ENCODE measurements at places on chromosomes 11 and 22.
A peak's percentile ranks its signal among the peaks of the same experiment; 100 is the strongest.

DNA sequence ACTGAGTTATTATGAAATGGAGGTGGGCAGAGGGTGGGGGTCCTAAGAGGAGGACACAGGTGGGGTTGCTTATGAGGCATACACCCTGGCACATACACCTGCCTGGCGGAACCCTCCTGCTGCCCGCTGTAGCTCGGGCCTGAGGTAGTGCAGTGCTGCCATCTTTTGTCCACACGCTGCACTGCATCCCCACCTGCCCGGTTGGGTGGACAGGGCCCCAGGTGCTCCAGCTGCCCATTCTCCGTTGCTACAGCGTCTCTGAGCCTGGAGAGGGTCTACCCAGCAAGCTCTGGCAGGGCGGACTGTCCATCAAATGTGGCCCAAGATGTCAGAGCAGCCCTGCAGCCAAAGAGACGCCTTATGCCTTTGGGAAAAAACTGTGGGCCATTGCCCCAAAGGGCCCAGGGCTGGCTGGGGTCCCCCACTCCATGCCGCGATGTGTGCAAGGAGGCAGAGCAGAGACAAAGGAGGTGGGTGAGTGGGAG is 131.2 kb downstream of the BUD13 start:
- DNase-seq = peak; percentile 25
- no peak overlapping the region for H3K27ac ChIP-seq
- no peaks in the 10 kb centered on the region for H3K4me1 ChIP-seq
- no peaks in the 10 kb centered on the region for H3K36me3 ChIP-seq

- H3K27ac ChIP-seq = no peak overlapping the region
- H3K4me3 ChIP-seq = no peak overlapping the region
- DNase-seq = no peak
Measured at GRCh38 chr11:27215471-27216269, 147.3 kb downstream of the CCDC34 start.

- no peak for DNase-seq
- H3K36me3 ChIP-seq = peaks cover 9% of the 10 kb centered on the region
- no peak overlapping the region for H3K27ac ChIP-seq
- no peaks in the 10 kb centered on the region for H3K4me1 ChIP-seq
Measured at GRCh38 chr22:21921729-21922128, 30.9 kb downstream of the PPM1F start.

DNA sequence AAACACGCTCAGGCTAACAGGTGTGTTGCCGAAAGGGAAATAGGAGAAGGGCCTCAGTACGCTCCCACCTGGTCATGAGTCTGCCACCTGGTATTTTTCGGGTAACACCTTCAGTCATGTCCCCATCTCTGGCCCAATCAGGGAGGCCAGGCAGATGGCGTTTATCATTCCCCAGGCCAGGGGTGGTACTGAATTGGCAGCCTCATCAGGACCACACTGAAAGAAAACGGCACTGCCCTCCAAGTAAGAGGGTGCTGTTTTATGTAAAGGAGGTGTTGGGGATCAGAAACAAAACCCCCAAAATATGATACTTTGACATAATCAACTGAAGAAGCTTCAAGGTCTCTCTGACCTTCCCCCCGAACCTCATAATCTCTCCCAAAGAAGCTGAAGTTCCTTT is 58.9 kb downstream of the RCN1 start:
- DNase-seq = no peak
- H3K4me1 ChIP-seq = no peaks in the 10 kb centered on the region
- H3K27me3 ChIP-seq = peaks cover 5% of the 10 kb centered on the region
- no peaks in the 10 kb centered on the region for H3K36me3 ChIP-seq
- no peak overlapping the region for H3K27ac ChIP-seq

DNA sequence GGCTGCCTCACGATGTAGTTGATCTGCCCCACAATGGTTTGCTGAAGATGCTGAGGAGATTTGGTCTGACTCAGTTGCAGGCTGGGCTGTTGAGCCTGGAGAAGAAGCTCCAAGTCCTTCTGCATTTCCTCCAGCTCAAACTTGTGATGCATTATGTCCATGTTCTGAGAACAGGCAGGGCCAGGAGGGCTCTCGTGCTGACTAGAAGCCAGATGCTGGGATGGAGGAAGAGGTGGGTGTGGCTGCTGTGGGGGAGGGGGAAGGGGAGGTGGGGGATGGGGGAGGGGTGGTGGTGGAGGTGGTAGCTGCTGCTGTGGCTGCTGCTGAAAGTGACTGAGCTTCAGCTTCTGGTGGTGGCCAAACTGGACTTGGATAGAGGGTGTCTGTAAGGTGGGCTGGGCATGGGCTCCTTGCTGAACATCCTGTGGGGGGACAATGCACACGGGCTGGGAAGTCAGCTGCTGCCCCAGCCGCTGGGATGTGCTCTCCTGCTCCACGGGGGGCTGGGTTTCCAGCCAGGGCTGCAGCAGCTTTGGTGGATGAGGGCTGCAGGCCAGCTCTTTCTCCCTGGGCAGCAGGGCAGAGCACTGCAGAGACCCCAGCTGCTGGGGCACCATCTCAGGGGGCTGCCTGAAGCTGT is 42.1 kb downstream of the TRIM66 start:
- H3K27me3 ChIP-seq = no peaks in the 10 kb centered on the region
- H3K4me3 ChIP-seq = no peak overlapping the region
- no peak overlapping the region for H3K27ac ChIP-seq
- peaks cover 39% of the 10 kb centered on the region for H3K36me3 ChIP-seq

DNA sequence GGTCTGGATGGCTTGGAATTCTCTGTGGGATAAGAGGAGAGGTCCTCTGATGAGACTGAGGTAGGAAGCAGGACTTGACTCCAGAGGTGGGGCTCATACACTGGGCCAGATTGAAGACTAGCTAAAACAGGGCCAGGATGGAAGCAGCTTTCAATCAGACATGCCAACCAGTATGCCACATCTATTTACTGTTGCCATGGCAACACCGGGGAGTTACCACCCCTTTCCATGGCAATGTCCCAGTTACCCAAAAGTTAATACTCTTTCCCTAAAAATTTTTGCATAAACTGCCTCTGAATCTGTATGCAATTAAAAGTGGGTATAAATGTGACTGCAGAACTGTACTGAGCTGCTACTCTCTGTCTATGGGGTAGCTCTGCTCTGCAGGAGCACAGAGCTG is 247.5 kb upstream of the ZBED5 start:
- H3K36me3 ChIP-seq = no peaks in the 10 kb centered on the region
- no peak overlapping the region for H3K27ac ChIP-seq
- DNase-seq = no peak
- H3K4me3 ChIP-seq = no peak overlapping the region

- H3K27me3 ChIP-seq = no peaks in the 10 kb centered on the region
- H3K4me3 ChIP-seq = no peak overlapping the region
- H3K27ac ChIP-seq = no peak overlapping the region
- H3K36me3 ChIP-seq = no peaks in the 10 kb centered on the region
Measured at GRCh38 chr11:37333345-37333744, 735.3 kb upstream of the RAG2 start.

- no peaks in the 10 kb centered on the region for H3K27me3 ChIP-seq
- DNase-seq = no peak
- no peaks in the 10 kb centered on the region for H3K4me1 ChIP-seq
Measured at GRCh38 chr22:32852395-32853251, 51.1 kb downstream of the TIMP3 start.

- peak overlapping the region; percentile 94 for H3K27ac ChIP-seq
- peaks cover 33% of the 10 kb centered on the region for H3K4me1 ChIP-seq
Measured at GRCh38 chr22:48279461-48279756, 1517.0 kb downstream of the TBC1D22A start.

DNA sequence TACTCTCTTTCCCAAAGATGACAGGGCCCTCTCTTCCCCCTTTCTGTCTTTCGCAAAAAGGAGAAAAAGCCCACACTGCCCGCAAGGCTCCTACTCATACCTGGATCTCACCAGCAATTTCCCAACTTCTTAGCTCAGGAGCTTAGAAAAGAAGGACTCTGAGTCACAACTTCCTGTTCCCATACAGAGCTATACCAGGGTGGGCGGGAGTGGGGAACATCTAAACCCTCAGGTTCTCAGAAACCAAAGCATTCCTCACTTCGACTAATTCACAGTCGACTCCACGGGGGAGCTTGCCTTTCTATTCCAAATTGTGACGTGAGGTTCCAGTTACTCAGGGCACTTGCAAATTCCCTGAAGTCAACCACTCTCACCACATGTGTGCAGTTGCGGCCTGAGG is 61.9 kb downstream of the MTNR1B start:
- H3K4me3 ChIP-seq = no peak overlapping the region
- DNase-seq = no peak
- H3K27me3 ChIP-seq = no peaks in the 10 kb centered on the region
- no peak overlapping the region for H3K27ac ChIP-seq

DNA sequence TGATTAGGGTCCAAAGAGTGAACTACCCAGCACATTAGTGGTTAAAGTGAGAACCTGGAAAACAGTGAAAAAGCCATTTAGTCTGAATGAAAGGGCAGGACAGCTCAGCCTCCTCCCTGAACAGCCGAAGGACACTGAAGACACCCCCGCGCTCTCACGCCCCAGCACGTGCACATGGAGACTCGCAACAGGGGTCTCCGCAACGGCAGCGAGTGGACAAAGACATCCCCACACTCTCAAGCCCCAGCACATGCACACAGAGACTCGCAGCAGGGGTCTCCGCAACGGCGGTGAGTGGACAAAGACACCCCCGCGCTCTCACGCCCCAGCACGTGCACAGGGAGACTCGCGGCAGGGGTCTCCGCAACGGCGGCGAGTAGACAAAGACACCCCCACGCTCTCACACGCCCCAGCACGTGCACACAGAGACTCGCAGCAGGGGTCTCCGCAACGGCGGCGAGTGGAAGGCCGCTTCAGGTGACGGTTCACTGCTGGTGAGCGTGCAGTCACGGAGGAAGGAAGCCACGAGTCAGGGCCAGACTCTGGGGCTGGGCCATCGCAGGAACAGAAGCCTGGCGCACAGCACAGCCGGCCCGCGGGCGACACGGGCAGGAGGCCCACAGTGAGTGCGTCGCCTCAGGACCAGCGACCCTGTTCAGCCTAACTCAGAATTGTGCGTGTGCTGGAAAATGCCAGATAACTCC is 43.6 kb downstream of the BRD1 start:
- H3K27ac ChIP-seq = no peak overlapping the region
- no peaks in the 10 kb centered on the region for H3K4me1 ChIP-seq
- no peak for DNase-seq
- H3K4me3 ChIP-seq = no peak overlapping the region
- H3K36me3 ChIP-seq = peaks cover 73% of the 10 kb centered on the region

GRCh38 chr11:30322826-30323710 is at the start of gene ARL14EP:
Gene ARL14EP, plus strand, starts transcription at chr11:30323104. Its CDS starts 7,845 bp downstream, at chr11:30330949.
- H3K36me3 ChIP-seq = no peaks in the 10 kb centered on the region
- peak; percentile 96 for DNase-seq
- no peaks in the 10 kb centered on the region for H3K4me1 ChIP-seq
- peaks cover 9% of the 10 kb centered on the region for H3K27me3 ChIP-seq
- H3K4me3 ChIP-seq = peak within 1 kb of the TSS; percentile 68
- H3K27ac ChIP-seq = peak within 1 kb of the TSS; percentile 68

DNA sequence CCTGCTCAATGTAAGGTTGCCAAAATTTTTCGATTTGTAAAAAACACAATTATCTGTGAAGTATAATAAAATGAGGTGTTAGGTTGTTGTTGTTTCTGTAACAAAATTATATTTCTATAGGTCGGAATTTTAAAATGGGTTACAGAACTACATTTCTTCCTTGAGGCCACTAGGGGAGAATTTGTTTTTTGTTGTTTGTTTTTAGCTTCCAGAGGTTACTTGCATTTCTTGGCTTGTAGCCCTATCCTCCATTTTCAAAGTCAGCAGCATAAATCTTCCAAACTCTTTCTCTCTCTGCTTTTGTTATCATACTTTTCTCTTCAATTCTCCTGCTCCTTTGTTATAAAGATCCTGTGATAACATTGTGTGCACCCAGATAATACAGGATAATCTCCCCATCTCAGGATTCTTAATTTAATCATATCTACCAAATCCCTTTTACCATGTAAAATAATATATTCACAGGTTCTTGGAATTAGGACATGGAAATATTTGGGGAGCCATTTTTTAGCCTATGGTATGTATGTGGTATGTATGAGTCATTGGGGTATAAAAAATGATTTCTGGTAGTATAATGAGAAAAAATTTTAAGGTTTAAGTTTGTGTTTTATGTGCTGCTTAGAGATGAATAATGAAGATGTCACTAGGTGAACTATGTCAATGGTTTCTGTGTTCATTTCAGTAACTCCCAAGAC is 9.4 kb upstream of the PATL1 start:
- DNase-seq = no peak
- H3K27me3 ChIP-seq = no peaks in the 10 kb centered on the region
- no peak overlapping the region for H3K27ac ChIP-seq
- no peak overlapping the region for H3K4me3 ChIP-seq

DNA sequence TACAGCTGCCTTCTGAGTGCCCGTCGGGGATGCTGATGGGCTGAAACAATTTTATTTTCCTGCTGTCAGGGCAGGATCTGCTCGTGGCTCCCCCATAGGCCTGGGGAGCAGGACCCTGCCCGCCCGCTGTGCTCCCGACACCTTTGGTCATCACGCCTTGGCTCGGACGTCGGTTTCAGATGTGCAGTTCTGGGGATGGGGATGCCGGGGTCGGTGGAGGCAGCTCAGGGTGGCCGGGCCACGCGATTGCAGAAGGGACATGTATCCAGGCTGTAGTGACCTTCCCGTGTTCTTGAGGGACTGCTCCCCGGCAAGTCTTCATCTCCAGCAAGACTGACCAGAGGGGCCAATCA is 1150.5 kb downstream of the BRD1 start:
- H3K4me3 ChIP-seq = no peak overlapping the region
- H3K36me3 ChIP-seq = no peaks in the 10 kb centered on the region
- H3K4me1 ChIP-seq = no peaks in the 10 kb centered on the region
- DNase-seq = no peak
- no peaks in the 10 kb centered on the region for H3K27me3 ChIP-seq

DNA sequence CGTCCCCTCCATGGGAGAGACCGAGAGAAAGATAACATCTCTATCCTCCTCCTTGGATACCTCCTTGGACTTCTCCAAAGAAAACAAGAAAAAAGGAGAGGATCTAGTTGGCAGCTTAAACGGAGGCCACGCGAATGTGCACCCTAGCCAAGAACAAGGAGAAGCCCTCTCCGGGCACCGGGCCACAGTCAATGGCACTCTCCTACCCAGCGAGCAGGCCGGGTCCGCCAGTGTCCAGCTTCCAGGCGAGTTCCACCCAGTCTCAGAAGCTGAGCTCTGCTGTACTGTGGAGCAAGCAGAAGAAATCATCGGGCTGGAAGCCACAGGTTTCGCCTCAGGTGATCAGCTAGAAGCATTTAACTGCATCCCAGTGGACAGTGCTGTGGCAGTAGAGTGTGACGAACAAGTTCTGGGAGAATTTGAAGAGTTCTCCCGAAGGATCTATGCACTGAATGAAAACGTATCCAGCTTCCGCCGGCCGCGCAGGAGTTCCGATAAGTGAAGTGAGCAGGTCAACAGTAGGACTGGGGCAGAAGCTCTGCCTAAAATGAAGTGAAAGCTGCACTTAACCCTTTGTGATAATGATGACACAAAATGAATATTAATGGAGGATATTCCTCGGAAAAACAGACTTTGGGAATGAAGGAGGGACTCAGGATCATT is 65.3 kb downstream of the WNT11 start:
- peaks cover 20% of the 10 kb centered on the region for H3K36me3 ChIP-seq
- DNase-seq = no peak
- no peaks in the 10 kb centered on the region for H3K4me1 ChIP-seq

Data from large intestine (tissue), 12 donors.